Left cardiac atrium (tissue), 4 donors: ENCODE measurements at places on chromosomes 1 and 21. TPM values are rescaled to one million over a fixed set of nuclear protein-coding genes. Genes with fewer than 3 reads are reported as not detected.
A peak's percentile ranks its signal among the peaks of the same experiment; 100 is the strongest.

DNA sequence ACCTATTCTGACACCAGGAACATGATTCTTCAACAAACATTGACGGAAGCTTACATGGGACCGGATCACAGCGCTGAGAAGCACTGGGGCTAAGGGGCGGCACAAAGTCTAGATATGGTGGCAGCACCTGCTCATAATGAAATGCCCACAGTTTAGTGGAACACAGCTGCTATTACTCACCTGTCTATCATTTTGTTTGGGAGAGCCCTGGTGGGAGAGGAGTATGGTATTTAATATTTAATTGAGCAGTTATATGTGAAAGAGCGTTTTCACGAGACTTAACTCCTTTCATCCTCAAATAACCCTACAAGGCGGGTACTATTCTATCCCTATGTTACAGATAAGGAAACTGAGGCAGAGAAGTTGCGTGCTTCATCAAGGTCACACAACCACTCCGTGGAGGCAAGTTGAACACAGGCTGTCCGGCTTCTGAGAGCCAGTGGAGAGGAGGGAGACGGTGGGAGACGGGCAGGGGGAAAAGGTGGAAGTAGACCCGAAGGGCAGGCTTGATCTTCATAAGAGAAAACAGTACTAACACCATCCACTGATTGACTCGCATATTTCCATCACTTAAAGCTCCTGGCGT lies 790 bp upstream of the TSNAX start:
- no peak for DNase-seq

- no peak for DNase-seq
These were observed 36.3 kb upstream of the PODN start for GRCh38 chr1:53025769-53026112.

- DNase-seq: no peak
These were observed 21.4 kb downstream of the RGS8 start for GRCh38 chr1:182662956-182663355.

GRCh38 chr1:91730801-91731732 lies 154.9 kb downstream of the TGFBR3 start:
- DNase-seq: peak; percentile 62

GRCh38 chr21:29201186-29201585 lies 70.7 kb downstream of the MAP3K7CL start:
- no peak for DNase-seq

- DNase-seq: peak; percentile 77
These were observed 72.5 kb upstream of the TNFSF18 start for GRCh38 chr1:173122958-173123852.

SV2A gene
- 0.71 TPM for total RNA-seq

DNASE2B gene
- not detected for total RNA-seq

RIMKLA gene
- 6.3 TPM for total RNA-seq

KRTAP25-1 gene
- total RNA-seq: not detected
